Calu3 (cell line): ENCODE measurements at places on chromosomes 13 and 19.

GRCh38 chr13:92564942-92565341 lies 661.7 kb upstream of the GPC6 start:
- DNase-seq: no peak

- DNase-seq: no peak
Measured at GRCh38 chr19:48656840-48657474, 11.0 kb upstream of the CA11 start.

DNA sequence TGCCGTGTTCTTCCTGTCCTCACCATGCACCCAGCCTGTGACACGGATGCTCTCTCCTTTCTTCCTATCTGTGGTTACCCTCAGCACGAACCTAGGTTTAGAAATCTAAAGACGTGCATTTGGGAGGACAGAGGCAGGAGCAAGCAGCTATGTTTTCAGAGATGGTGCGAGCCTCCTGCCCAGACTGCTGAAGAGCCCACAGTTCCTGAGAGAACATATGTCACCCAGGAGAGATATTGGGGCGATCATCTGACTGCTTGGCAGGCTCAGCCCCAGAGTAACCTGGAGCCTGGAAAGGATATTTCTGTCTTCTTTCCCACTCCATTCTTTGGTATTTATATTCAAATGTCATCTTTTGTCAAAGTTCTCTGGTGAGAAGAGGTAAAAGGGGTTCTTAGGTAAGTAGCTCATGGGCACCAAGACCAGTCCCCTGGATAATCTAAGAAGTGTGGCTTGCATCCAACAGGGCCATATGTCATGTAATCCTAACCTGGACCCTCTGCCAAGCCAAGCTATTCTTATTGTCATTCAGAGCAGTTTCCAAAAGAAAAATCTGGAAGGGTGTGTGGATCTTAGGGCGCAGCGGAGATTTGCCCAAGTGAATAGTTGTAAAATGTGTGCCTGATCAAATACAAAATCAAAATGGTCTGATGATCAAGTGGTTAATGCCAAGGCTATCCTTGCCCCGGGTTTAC lies 59.5 kb downstream of the FGF9 start:
- DNase-seq: no peak

DNA sequence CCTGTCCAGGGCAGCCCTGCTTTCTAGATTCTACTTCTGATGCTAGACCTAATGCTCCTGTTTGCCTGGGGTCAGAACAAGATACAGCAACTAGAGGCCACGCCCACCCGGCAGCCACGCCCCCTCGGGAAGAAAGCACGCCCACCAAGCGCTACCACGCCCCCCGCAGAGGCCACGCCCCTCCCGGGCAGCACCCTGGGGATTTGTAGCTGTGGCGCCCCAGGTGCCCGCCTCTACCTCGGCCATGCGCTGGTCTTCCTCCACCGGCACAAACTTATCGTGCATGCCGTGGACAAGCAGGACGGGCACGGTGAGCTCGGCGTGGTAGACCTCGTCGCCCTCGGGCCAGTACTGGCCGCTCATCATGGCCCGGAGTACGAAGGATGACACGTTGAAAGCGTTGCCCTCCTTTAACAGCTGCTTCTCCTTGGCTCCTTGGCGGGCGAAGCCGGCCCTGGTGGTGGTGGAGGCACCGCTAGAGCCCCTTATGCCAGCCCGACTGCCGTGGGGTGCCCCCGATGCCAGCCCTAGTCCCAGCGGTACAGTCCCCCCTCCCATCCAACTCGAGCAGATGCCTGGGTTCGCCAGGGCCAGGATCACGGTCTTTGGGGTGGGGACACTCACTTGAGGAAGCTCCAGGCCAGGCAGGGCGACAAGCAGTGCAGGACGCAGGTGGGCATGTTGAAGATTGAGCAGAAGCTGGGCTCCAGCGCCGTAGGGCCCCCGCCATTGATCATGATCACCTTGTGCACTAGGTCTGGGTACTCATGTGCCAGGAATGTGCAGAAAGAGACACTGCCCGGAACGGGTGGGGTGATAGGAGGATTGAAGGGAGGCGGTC lies 9.0 kb downstream of the ABHD8 start:
- peak; percentile 50 for DNase-seq

- peak; percentile 24 for DNase-seq
Measured at GRCh38 chr13:113976711-113977684, 3.1 kb upstream of the C13orf46 start.

GRCh38 chr13:24692561-24692960 lies 12.4 kb downstream of the ATP12A start:
- no peak for DNase-seq

- no peak for DNase-seq
Measured at GRCh38 chr19:16060294-16060693, 16.0 kb upstream of the TPM4 start.

DNA sequence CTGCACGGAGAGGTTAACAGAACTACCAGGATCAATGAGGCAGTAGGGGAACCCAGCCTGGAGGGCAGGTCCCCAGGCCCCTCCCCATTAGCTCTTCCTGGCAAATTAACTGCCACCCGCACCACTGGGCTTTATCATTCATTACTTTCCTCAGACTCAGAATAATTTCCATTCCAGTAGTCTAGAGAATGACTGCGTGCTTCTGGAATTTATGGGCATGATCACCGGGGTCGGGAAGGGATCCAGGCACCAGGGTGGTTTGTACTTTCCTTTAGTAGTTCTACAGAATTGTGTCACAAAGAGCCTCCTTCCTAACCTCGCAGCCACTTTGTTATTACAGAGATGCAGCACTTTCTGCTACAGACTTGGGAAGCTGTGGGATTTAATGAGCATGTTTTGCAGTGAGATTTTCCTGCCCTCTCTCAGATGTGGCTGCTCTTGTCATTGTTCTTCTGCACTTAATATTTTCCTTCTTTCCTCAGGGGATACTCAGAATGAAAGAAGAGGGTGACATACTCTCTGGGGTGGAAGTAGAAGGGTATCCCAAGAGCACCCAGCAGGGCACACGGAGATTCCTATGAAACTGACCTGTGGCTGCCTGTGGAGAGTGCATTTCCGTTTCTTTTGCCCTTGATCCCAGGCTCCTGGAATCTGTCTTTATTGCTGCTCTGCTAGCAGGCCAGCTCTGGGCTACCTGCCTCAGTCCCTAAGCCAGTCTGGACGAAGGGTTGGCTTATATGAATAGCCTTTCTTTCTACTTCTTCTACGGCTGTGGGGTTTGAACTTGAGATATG lies 285.0 kb upstream of the SLC10A2 start:
- DNase-seq: no peak

DNA sequence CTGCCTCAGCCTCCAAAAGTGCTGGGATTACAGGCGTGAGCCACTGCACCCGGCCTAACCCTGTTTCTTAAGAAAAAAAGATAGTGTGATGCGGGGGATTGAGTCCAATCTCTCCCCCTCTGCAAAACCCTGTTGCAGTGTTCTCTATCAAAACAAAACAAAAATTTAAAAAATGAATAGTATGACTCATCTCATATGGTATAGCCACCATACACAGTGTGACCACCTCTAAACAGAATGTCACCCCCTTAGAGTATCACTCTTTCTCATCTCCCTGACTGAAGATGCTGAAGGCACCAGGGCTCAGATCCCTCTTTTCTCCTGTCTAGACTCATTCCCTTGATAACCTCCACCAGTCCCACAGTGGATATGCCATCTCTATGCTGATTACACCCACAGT lies 6.8 kb upstream of the ERF start:
- DNase-seq: no peak

GRCh38 chr19:37931881-37932655 lies 25.1 kb downstream of the SIPA1L3 start:
- peak; percentile 98 for DNase-seq

GRCh38 chr13:81283561-81283960 lies 942.6 kb upstream of the SPRY2 start:
- no peak for DNase-seq

GRCh38 chr19:48751845-48752495 lies 471 bp downstream of the FUT1 start:
- no peak for DNase-seq

DNA sequence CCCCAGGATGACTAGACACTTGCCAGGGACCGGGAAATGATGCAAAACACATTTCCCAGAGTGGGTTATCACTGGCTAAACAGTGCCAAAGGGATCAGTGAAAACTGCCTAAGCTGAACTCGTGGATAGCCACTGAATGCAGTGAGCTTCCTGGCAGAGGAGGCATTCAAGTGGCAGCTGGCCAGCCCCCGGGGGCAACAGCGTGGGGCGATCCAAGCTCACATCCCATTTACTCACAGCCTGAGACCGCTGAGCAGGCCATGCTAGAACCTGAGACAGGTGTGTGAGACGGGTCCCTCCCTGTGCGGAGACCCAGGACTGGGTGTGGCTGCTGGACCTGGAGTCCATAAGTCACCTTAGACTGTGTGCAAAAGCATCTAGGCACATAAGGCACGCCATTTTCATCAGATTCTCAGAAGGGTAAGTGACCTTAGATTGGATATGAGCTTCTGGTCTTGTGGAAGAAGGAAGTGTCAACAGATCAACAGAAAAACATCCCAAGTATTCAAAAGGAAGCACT lies 51.9 kb upstream of the SLC15A1 start:
- DNase-seq: no peak

DNA sequence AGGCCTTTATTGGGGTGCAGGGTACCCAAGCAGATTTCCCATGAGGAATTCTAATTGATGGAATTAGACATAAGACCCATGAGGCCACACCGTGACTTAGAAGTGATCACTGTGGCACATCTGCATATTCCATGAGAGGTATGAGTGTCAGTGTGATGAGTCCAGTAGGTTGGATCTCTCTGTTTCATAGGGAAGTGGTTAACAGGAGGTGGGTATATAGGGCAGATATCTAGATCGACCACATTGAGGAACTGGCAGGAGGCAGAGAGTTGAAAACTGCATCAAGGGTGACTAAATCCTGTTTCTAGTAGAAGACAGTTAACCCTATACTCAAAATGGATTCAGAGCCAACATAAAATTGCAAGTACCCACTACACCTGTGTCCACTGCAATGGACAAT lies 68.6 kb upstream of the MIR17HG start:
- no peak for DNase-seq

DNA sequence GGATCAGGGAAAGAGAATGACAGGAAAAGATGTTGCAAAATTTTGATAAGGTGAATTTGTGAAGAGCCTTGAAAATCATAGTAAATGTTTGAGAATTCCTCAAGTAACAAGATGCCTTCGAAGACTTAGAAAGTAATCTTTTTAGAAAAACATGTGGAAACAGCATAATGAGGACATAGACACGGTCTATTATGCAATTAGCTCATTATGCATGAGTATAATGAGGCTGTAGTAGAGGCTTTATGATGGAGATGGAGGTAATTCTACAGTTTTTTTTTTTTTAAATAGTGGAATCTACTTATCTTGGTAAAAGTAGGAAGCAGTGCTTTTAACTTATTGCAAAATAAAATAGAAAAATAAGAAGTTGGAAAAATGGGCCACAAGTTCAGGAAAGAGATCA lies 1329.1 kb upstream of the SPRY2 start:
- DNase-seq: no peak

DNA sequence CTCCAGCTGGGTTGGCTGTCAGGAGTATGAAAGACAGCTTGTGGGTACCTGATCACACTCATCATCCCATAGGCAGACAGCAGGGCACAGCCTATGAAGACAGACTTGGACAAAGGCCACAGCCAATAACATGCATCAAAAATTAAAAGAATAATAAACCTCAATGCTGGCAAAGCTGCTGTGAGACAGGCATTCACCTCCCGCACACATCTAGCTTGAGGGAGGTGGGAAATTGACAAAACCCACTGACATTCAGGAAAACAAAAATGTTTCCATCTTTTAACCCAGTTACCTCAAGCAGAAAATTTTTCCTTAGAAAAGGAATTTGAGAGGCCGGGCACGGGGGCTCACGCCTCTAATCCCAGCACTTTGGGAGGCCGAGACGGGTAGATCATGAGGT lies 14.4 kb downstream of the IL12RB1 start:
- no peak for DNase-seq

- no peak for DNase-seq
Measured at GRCh38 chr13:108533842-108534241, 95.6 kb upstream of the MYO16 start.

DNA sequence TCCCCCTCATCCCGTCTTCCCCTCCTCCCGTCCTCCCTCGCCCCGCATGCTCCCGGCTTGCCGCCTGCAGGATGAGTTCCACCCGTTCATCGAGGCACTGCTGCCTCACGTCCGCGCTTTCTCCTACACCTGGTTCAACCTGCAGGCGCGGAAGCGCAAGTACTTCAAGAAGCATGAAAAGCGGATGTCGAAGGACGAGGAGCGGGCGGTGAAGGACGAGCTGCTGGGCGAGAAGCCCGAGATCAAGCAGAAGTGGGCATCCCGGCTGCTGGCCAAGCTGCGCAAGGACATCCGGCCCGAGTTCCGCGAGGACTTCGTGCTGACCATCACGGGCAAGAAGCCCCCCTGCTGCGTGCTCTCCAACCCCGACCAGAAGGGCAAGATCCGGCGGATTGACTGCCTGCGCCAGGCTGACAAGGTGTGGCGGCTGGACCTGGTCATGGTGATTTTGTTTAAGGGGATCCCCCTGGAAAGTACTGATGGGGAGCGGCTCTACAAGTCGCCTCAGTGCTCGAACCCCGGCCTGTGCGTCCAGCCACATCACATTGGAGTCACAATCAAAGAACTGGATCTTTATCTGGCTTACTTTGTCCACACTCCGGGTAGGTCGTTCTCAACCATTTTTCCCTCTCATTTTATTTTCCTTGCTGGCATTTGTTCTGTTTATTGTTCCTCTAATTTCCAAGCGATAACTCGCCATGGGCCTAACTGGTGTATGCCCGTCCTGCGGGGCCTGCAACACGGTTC lies 29.8 kb downstream of the NFIX start:
- DNase-seq: no peak

- DNase-seq: no peak
Measured at GRCh38 chr13:109870696-109871370, 84.5 kb upstream of the IRS2 start.

GRCh38 chr13:74073274-74073673 lies 60.9 kb downstream of the KLF12 start:
- no peak for DNase-seq

DNA sequence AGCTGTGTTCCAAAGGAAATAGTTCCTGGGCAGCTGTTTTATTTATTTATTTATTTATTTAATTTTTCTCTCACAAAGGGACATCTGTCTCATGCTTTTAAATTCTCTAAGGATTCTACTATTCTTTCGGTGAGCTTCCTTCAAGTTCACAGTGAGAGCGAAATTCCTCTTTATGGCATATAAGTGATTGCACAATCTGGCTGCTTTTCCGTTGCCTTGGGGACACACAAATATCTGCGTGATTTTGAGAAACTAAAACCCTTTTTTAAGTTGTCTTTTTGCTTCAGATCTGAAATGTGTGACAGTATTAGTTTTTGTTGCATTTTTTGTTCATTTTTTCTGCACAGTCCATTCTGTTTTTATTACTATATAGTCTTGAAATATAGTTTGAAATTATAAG lies 19.2 kb downstream of the ZNF486 start:
- no peak for DNase-seq
